ENCODE measurements at places on chromosomes 12 and 14.

DNA sequence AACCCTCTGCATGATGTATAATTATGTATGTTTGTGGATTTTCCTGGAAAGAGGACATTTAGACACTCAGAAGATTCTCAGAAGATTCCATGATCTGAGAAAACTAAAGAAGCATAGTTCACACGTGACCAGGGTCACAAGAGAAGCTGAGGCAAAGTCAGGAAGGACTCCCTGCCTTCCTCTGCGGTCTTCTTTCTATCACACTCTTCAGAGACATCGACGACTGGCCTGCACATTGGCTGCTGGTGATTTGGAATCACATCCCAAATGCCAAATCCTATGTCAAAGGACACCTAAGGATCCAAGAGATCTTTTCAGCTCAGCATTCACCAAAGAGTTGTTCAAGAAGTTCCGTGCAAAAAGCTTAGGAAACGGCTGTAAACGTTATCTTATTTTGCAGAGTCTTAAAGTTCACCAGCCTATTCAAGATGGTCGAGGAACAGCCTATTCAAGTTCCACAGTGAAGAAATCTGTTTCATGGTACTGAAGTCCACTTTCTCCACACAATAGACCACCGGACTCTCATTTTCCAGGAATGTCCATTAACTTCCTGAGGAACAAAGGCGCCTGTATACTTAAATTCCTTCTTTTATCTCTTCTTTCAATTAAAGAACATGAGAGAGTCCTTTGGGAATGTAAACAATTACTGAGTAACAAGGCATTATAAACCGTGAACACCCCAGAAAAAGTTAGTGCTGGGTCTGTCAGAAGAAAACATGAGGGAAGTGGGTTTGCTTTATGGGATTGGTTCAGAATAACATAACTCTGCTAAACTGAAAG, 42.1 kb downstream of the IGF1 start:
- no peak for DNase-seq

GRCh38 chr12:47819138-47819895, 386 bp downstream of the HDAC7 start:
- DNase-seq = peak; percentile 52

GRCh38 chr12:93484315-93484981, 17.1 kb downstream of the MRPL42 start:
- DNase-seq = no peak

DNA sequence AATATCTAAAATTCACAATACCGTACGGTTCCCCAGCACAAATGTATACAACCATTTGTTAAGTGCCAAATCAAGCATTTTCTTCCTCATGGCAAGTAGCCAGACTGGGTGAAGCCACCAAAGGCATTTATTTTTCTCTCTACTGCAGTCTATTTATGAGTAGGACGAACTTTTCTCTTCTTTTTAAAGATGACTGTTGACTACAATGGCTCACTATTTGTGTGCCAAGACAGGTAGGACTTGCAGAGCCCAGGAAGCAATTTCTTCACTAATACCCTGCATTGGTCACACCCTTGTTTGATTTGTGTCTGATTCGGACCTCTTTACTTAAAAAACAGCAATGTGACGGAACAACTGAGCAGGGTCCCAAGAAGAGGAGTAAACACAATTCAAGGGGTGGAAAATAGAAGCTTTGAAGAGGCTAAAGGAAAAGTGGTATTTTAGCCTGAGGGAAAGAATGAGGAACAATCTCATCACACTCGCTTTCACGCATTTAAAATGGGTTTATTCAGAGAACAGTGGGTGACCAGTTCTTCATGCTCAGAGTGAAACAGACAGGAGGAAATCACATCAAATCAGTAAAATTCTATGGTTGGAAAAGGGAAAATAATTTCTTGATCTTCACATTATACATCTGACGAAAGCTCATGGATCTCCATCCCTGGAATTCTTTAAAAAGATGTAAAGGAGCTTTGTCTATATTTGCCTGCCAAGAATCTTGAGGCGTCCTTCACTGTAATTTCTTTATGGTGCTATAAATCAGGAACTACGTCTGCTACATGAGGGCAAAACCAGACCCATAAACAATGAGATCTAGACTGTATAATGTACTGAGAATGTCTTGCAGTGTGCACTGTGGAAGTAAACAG, 183.8 kb downstream of the PPM1H start:
- DNase-seq = no peak

- DNase-seq = no peak
These were observed 30.9 kb downstream of the GRIN2B start for GRCh38 chr12:13950502-13950901.

DNA sequence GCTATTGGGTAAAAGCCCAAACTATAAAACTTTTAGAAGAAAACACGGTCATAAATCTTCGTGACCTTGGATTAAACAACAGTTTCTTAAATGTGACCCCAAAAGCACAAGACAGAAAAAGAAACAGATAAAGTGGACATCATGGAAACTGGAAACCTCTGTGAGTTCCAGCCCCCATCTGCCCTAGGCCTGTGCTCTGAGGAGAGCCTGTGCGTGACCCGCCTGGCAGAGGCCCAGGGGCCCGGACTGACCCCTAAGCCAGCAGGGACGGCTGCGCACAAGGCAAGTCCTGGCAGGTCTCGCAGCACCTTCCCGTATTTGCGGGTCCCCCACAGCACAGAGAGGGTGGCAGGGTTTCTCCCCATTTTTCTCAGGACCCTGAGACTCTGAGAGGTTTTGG, 76.0 kb downstream of the CHGA start:
- no peak for DNase-seq

- no peak for DNase-seq
These were observed 205.2 kb upstream of the EEA1 start for GRCh38 chr12:93134175-93134890.

DNA sequence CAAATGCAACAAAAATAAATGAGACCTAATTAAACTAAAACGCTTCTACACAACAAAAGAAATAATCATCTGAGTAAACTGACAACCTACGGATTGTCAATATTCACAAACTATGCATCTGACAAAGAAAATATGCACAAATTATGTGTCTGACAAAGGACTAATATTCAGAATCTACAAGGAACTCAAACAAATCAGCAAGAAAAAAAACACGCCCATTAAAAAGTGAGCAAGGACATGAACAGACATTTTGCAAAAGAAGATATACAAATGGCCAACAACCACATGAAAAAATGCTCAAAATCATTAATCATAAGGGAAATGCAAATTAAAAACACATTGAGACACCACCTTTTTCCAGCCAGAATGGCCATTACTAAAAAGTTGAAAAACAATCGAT, 37.0 kb downstream of the BLTP3B start:
- no peak for DNase-seq

DNA sequence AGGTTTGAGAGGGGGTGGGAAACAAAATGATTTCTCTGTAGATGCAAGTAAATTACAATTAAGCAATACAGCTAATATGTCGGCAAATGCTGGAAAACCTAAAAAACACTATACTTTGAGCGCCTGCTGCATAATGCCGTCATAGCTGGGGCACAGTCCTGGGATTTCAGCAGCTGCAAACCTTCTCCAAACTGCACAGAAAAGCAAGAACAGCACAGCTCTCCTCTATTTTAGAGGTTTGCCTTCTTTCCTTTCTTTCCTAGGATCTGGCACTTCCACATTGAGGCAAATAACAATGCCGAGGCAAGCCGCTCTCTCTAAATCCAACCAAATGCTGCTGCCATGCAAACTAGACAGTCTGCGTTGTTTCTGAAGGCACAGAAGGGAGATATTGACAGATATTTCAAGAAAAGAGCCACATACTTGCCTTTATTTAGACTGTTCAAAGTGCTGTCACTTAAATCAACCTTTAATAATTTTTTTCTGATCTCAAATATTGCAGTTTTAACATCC, 287.1 kb upstream of the G2E3 start:
- DNase-seq = no peak

- DNase-seq = peak; percentile 40
These were observed 122.1 kb downstream of the CALM1 start for GRCh38 chr14:90518941-90519256.

DNA sequence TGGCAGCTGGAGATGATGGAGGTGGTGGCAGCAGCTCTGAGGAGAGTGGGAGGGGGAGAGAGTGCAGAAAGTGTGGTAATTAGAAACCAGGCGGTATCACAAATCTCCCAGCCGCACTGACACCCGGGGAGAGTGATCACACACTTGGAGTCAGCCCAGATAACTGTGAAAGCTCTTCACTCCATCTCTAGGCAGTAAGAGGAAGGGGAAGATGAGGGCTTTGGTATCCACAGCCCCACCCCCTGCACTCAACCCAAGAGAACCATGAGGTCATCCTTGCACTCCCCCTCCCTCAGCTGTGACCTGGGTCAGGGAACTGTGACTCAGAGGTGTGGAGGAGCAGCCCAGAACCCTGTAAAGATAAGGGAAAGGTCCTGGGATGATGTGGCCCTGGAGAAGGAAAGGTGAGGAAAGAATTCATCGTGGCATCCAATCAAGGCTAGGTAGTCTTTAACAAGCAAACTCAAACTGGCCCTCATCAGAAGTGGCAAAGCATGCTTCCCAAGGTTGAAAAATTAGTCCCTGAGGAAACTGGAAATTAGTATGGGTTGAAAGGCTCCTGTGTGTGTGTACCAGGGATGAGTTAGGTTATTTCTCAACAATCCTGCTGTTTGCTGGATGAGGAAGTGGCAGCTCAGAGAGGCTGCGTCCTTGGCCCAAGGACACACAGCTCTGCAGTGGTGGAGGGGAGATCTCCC, 111.0 kb upstream of the LHX5 start:
- DNase-seq = no peak

DNA sequence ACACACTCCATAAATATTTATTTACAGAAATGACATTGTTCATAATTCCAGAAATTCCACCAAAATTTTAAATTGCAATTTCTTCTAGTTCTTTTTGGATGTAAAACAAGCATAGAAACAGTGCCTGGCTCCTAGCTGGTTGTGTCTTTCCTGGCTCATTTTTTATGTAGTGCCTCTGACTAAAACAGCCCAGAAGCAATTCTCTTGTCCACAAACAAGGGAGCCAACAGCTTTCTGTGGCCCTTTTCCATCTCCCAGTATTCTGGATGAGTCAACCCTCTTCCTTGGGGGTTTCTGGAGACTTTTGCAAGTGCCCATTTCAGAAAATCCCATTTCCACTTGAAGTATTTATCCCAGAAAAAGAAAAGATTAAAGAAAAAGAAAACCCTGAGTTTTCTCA, 141.4 kb downstream of the PHLDA1 start:
- DNase-seq = no peak

- peak; percentile 49 for DNase-seq
These were observed 1.6 kb downstream of the CTDSP2 start for GRCh38 chr12:57844709-57845477.

DNA sequence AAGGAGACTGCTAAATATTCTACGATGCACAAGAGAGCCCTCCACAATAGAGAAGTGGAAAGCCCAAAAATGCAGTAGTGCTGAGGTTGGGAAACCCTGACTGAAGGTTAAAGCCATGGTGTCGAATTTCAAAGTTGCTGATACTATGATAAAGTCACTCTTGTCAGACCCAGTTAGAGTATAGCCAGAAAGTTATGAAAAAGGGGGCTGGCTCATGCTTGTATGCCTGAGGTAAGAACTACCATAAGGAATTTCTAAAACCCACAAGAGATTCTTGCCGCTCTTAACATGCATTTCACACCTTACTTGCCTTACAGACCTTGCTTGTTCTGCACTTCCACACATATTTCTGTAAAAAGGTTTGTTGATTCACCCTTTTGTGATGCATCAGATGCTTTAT, 184.6 kb downstream of the SLC6A15 start:
- no peak for DNase-seq

DNA sequence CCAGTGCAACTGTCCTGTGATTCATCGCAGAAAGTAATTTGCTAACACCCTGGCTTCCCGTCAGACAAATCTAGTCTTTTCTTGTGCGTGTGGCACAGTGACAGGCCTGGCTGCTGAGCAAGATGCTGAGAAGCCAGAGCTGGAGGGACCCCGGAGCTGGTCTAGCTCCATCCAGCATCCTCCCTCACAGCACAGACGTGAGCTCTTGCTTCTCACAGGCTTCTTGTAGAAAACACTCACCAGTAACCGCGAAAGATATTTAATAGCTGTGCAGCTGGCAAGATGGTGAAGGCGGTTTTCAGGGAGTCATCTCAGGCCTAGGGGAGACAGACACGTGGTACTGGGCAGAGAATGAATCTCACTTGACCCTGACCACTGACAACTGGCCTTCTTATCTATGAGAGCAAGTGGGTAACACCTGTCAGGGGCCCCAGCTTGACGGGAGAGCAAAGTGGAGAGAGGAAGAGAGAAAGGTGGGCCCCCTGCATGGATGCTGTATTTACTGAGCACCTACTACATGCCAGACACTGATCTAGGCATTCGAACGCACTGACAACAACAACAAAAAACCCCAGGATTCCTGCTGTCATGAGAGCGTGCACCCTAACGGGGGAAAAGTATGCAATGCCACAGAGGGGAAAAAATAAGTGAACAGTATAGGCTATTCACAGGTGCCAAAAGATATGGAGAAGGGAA, 63.3 kb downstream of the CCDC88C start:
- no peak for DNase-seq

DNA sequence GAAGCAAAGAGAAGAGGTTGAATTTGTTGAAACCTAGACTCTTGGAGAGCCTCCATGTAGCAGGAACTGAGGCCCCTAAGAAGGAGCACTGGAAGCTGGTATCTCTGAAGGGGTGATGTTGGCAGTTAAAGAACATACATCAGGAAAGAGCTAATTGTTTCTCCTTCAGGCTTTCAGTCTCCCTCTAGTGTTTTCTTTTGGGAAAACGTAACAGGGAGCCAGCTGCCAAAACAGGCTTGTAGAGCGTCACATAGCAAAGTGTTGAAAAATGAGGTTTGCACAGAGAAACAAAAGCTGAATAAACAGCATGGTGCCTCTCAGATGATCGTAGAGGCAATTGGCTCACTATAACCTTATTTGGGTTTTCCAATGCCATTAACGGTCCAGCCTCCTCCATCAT, 46.9 kb upstream of the CAND1 start:
- no peak for DNase-seq

DNA sequence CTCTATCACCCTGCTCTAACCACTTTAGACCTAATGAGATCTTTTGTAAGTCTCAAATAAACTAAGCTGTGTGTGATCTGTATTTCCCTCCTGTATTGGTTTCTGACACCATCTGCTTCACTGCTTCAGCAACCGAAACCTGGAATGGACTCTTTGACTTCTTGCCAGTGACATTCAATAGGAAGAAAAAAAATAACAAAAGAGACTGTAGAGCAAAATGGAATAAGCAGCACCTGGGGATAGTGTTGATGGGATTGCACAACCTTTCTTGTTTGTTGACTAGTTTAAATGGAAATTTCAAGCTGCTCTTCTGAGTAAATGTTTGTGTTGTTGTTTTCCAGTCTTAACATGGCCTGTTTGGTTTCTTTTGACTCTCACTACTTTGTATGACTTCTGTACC, 888.6 kb upstream of the SEL1L start:
- no peak for DNase-seq

GRCh38 chr12:1926251-1926657, 7.8 kb upstream of the CACNA2D4 start:
- no peak for DNase-seq

- no peak for DNase-seq
These were observed 894.9 kb downstream of the VRK1 start for GRCh38 chr14:97692084-97692483.

GRCh38 chr14:21092273-21093011, 6.0 kb downstream of the ZNF219 start:
- peak; percentile 93 for DNase-seq
